ENCODE measurements at places on chromosomes 6 and 20.

DNA sequence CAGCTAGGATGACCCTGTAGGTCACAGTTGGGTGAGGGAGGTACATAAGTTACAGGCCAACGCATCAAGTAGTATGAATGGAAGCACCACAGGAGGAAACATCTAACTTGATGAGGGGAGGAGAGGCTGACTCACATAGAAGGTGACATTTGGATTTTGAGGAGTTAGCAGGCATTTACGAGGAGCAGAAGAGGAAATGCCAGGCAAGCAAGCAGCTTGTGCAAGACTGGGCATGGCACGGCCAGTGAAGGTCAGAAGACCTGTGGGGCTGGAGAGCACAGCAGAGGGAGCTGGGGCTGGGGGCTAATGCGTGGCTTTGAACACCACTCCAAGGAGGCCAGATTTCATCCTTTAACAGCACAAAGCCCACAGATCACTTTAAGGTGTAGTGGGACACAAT lies 37.8 kb downstream of the MUC22 start:
- peaks cover 11% of the 10 kb centered on the region for H3K4me1 ChIP-seq
- DNase-seq, result no peak
- H3K27me3 ChIP-seq, result peaks cover 12% of the 10 kb centered on the region
- no peaks in the 10 kb centered on the region for H3K36me3 ChIP-seq
- no peak overlapping the region for H3K4me3 ChIP-seq

DNA sequence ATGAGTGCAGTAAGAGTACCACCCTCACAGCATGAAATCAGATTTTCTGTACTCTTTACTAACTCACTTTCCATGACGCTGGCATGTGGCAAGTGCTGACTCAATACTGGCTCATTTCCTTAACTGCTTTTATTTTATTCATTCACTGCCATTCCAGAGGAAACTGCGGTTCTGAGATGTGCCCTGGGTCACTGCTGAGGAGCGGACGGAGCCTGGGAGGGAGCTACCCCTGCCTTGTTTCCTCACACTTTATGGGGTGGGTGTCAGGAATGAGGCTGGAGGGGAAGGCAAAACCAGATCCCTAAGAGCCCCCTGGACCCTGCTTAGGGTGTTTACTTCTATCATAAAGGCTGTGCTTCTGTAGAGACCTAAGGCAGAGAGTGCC lies 14.4 kb downstream of the NT5E start:
- H3K4me1 ChIP-seq, result no peaks in the 10 kb centered on the region
- DNase-seq, result no peak
- H3K4me3 ChIP-seq, result no peak overlapping the region

DNA sequence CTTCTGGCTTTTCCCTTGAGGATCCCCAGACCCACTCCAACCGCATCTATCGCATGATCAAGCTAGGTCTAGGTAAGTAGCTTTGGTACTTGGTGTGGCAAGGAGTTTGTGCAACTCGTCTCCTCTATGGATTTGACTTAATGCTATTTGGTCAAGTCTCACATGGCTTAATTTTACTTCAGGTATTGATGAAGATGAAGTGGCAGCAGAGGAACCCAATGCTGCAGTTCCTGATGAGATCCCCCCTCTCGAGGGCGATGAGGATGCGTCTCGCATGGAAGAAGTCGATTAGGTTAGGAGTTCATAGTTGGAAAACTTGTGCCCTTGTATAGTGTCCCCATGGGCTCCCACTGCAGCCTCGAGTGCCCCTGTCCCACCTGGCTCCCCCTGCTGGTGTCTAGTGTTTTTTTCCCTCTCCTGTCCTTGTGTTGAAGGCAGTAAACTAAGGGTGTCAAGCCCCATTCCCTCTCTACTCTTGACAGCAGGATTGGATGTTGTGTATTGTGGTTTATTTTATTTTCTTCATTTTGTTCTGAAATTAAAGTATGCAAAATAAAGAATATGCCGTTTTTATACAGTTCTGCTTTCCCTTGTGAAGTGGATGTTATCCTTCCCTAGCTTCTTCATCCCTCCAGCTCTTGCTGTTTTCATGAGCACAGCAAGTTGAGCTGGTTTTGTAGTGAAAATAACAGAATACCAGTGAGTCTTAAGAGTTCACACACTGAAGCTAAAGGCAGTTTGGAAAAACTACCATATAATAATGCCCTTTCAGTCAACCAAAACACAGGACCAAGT lies 3.8 kb downstream of the SLC35B2 start:
- H3K36me3 ChIP-seq, result peaks cover 51% of the 10 kb centered on the region
- peak overlapping the region; percentile 51 for H3K27ac ChIP-seq
- DNase-seq, result no peak
- no peaks in the 10 kb centered on the region for H3K27me3 ChIP-seq
- no peak overlapping the region for H3K4me3 ChIP-seq
- H3K4me1 ChIP-seq, result peaks cover 34% of the 10 kb centered on the region

DNA sequence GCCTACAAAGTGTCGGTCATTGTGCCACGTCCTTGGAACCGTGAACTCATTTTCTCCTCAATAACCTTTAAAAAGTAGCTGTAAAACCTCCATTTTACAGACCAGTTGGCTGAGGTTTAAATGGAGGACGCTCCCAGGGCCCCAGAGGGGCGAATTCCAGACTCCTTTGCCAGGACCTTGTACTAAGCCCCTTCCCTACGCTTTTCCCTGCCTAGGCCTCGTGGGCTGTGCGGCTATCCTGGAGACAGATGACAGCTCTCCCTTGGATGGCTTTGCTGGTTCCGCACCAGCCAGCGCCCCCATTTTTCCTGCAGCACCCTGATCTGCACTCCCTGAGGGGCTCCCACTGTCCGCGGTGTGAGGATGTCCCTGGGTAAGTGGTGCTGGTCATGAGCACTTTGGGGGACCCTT lies 12.1 kb upstream of the SNHG17 start:
- DNase-seq, result no peak
- peaks cover 17% of the 10 kb centered on the region for H3K4me1 ChIP-seq
- peaks cover 27% of the 10 kb centered on the region for H3K36me3 ChIP-seq
- peak overlapping the region; percentile 78 for H3K4me3 ChIP-seq
- H3K27ac ChIP-seq, result peak overlapping the region; percentile 67
- peaks cover 6% of the 10 kb centered on the region for H3K27me3 ChIP-seq

GRCh38 chr6:6785163-6785521 lies 196.6 kb downstream of the LY86 start:
- H3K27me3 ChIP-seq, result no peaks in the 10 kb centered on the region
- peaks cover 25% of the 10 kb centered on the region for H3K4me1 ChIP-seq
- H3K27ac ChIP-seq, result no peak overlapping the region
- DNase-seq, result no peak
- H3K4me3 ChIP-seq, result no peak overlapping the region

- no peaks in the 10 kb centered on the region for H3K36me3 ChIP-seq
- H3K27ac ChIP-seq, result no peak overlapping the region
- H3K4me3 ChIP-seq, result no peak overlapping the region
Measured at GRCh38 chr20:57053793-57054552, 212.5 kb downstream of the BMP7 start.

- H3K4me3 ChIP-seq, result no peak overlapping the region
- peak overlapping the region; percentile 19 for H3K27ac ChIP-seq
- H3K27me3 ChIP-seq, result no peaks in the 10 kb centered on the region
- H3K36me3 ChIP-seq, result peaks cover 2% of the 10 kb centered on the region
- DNase-seq, result no peak
Measured at GRCh38 chr20:50518270-50518721, 8.1 kb downstream of the PTPN1 start.

GRCh38 chr6:6942831-6943230 lies 164.9 kb upstream of the RREB1 start:
- H3K27ac ChIP-seq, result no peak overlapping the region
- no peaks in the 10 kb centered on the region for H3K36me3 ChIP-seq

DNA sequence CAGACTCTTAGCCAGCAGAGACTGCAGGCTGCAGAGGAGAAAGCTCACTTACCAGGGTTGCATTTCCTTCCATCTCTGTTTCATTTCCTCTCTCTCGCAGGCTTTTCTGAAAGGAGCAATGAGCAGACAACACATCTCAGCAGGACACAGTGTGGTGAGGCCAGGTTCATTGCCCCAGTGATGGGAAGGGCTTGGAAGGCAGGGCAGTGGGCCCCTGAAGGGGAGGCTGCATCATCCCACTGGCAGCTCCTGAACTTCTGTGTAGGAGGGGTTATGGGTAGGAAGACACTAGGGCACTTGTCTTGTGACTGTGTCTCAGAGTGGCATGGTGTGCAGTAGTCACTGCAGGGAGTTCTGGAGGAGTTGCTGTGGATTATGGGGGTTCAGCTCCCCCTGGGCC lies 246.8 kb downstream of the QKI start:
- H3K27me3 ChIP-seq, result peaks cover 22% of the 10 kb centered on the region
- no peak overlapping the region for H3K4me3 ChIP-seq
- no peak for DNase-seq
- H3K36me3 ChIP-seq, result no peaks in the 10 kb centered on the region

GRCh38 chr6:160041608-160042007 lies 72.7 kb downstream of the IGF2R start:
- peaks cover 28% of the 10 kb centered on the region for H3K36me3 ChIP-seq
- peaks cover 23% of the 10 kb centered on the region for H3K4me1 ChIP-seq
- DNase-seq, result no peak
- no peak overlapping the region for H3K4me3 ChIP-seq
- peak overlapping the region; percentile 5 for H3K27ac ChIP-seq

GRCh38 chr6:43785904-43786303 lies 15.9 kb downstream of the VEGFA start:
- no peak overlapping the region for H3K4me3 ChIP-seq
- no peak for DNase-seq
- peaks cover 22% of the 10 kb centered on the region for H3K36me3 ChIP-seq
- no peaks in the 10 kb centered on the region for H3K4me1 ChIP-seq

DNA sequence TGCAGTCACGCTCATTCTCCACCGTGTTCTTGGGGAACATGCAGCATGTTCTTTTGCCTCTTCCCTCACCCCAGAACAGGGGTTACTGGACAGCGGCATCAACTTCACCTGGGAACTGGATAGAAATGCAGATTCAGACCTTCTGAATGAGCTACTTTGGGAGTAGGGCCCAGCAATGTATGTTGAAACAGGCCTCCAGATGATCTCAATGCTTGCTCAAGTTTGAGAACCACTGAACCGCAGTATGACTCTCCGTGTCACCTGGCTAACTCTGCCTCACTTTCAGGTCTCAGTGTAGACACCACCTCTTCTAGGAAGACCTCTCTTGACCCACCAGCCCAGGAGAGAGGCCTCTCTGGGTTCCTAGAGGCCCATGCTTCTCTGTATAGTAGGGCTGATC lies 4.9 kb downstream of the TRIB3 start:
- H3K4me1 ChIP-seq, result peaks cover 2% of the 10 kb centered on the region
- no peak overlapping the region for H3K27ac ChIP-seq
- H3K36me3 ChIP-seq, result no peaks in the 10 kb centered on the region
- no peaks in the 10 kb centered on the region for H3K27me3 ChIP-seq

DNA sequence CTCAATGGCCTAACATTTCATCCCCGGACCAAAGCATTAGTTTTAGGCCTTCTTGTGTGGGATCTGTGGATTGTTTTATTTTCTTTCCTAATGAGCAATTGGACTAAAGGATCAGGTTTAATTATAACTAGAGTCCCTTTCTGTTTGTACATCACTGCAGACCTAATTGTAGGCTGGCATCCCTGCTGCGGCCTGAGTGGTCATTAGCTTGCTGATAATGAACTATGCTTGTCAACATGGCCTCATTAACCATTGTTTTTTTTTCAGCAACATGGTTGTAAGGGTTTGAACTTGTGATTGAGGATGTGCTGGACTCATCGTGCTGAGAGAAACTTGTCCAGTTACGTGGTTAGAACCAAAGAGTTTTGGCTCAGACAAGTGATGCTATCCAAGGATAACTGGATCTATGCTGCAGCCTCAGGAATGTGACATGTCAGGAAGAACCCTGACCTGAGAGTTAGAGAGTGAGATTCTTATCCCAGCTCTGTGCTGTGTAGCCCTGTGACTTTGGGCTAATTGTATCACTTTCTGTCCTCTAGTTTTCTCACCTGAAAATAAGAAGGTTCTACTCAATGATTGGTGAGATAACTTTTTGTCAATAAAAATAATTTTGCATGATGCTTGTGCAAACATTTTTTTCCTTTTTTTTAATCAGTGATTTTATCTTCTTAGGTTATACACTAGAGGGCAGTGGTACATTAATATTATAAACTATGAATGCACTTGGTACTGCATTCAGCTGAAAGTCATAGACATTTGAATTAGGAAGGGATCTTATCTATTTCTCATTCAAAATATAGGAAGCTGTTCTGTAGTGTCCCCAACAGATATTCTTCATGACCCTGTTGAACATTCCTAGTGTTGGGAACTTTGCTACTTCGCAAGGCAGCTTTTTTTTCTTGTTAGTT lies 140.9 kb downstream of the RNF144B start:
- H3K36me3 ChIP-seq, result no peaks in the 10 kb centered on the region
- H3K27me3 ChIP-seq, result peaks cover 4% of the 10 kb centered on the region
- no peak for DNase-seq
- no peaks in the 10 kb centered on the region for H3K4me1 ChIP-seq

GRCh38 chr20:43749734-43750294 lies 23.0 kb upstream of the GTSF1L start:
- peaks cover 4% of the 10 kb centered on the region for H3K4me1 ChIP-seq
- no peak overlapping the region for H3K27ac ChIP-seq
- H3K36me3 ChIP-seq, result no peaks in the 10 kb centered on the region

DNA sequence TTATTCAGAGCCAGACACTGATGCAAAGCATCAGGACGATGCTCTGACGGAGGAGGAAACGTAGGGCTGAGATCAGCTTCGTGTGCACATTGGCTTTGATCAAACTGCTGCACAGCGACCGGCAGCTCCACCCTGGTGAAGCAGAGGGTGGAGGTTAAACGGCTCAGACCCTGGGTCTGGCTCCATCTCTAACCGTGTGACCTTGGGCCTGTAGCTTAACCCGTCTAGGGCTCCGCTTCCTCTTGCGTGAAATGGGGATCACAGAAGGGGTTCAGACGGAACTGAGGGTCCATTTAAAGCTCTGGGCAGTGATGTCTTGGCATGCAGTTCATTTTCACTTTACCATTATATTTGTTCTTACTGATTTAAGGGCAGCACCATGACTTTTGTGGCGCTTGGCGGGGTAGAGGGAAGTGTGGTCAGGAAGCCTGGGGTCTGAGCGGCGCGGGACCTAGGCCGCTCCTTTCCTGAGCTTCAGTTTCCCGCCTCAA lies 644 bp downstream of the RBL1 start:
- peak overlapping the region; percentile 27 for H3K27ac ChIP-seq
- no peak for DNase-seq
- peak overlapping the region; percentile 100 for H3K4me3 ChIP-seq
- H3K36me3 ChIP-seq, result no peaks in the 10 kb centered on the region

DNA sequence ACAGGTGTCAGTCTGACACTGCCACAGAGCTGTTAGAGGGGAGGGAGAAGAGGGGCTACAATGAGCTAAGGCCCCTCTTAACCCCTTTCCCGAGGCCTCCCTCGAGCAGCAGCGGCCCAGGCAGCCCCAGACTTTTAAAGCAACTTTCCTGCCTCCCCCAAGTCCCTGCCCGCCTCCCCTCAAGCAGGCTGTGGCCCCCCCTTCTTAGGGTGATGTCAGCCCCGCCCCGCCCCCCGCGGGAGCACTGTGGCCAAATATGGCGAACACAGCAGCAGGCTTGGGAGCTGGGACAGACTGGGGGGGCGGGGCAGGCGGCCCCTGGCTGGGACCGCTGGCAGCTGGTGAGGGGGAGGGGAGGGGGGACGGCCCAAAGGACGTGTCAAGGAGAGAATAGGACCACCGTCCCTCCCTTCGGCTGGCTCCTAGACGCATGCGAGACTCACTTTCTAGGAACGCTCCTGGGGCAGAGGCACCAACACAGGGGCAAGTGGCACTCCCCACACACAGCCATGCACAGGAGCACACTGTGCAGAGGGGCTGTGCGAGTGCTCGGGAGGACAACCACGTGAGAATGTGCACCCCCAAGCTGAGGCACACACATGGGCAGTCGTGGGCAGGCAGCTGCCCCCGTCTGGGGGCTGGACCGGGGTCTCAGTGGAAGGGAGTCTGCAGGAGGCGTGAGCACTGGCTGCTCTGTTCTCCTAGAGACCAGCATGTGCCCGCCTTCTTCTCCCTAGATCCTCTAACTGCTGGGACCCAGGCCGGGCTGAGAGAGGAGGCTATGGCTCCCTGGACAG lies 6.7 kb downstream of the TEAD3 start:
- DNase-seq, result peak; percentile 78
- H3K27ac ChIP-seq, result peak overlapping the region; percentile 88
- peak overlapping the region; percentile 40 for H3K4me3 ChIP-seq
- no peaks in the 10 kb centered on the region for H3K27me3 ChIP-seq
- H3K4me1 ChIP-seq, result peaks cover 80% of the 10 kb centered on the region
